ENCODE measurements at places on chromosomes 4 and X.

GRCh38 chrX:136534131-136534530 is 2.1 kb downstream of the VGLL1 start:
- DNase-seq = no peak

DNA sequence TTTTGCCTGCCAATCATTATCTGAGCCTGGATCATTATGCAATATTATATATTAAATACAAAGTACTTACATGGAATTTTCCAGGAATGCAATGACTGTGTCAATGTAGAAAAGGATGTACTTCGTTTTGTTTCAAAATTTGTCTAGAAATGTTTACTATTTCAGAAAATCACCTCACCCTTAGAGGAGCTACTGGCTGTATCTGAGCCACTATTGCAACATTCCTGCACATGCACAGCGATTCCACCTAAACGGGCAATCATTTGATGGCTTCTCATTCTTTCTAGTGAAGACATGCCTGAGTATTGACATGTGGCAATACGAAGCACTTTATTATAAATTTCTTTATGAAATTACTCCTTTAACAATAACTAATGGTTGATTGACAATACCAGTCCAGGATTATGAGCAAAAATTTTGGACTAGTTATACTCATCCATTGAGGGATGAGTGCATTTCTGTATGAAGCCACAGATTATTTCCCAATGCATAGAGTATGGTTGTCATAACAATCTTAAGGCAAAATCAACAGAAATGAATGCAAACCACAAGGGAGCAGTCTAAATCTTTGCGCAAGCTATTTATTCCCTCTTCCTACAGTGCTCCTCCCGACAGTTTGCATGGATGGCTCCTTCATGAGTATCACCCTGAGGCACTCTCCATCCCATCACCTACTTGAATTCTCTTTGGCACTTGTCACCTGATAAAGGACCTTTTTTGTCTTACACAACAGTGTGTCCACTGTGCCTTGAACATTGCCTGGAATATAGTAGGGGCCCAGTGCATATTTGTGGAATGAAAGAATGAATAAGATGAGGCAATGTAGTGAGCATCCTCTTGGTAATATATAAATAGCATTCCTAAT is 35.8 kb upstream of the MMAA start:
- DNase-seq = no peak

DNA sequence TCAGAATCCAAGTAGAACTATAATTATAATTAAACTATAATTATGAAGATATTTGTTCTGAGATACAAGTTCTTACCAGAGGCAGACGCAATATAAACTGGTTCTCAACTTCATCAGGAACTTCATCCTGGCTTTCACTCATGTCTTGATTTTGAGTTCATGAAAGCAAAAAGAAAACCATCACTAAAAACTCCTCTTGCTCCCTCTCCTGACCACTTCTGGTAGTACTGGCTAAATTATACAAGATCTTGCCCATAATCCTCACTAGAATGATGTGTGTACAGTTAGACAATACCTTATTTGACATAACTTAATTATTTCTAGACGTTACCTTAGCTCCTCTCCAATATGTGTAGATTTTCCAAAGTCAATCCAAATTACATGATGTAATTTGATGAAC is 3.7 kb downstream of the TAF7L start:
- peak; percentile 64 for DNase-seq

GRCh38 chr4:109441862-109442458 is 8.3 kb downstream of the SEC24B start:
- no peak for DNase-seq

- DNase-seq = peak; percentile 15
Observed at GRCh38 chr4:151045907-151046306, 30.8 kb upstream of the LRBA start.

DNA sequence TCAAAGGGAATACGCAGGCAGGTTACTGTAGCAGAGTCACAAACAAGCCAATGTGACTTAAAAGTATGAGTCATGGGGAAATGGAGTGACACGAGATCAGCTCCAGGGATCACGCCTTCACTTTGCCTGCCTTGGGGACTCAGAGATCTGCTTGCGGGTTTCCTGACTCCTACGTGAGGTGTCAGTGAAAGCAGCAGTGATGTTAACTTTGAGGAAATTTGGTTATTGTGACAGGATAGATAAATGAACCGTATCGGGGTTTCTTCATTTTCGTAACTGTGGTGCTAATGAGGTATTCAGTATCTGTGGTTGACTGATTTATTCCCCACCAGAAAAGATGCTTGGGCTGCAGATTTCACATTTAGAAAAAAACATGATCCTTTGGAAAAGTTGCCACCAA is 383.3 kb upstream of the ZFP42 start:
- no peak for DNase-seq

- DNase-seq = peak; percentile 71
Observed at GRCh38 chr4:111937368-111937767, 207.9 kb upstream of the FAM241A start.

DNA sequence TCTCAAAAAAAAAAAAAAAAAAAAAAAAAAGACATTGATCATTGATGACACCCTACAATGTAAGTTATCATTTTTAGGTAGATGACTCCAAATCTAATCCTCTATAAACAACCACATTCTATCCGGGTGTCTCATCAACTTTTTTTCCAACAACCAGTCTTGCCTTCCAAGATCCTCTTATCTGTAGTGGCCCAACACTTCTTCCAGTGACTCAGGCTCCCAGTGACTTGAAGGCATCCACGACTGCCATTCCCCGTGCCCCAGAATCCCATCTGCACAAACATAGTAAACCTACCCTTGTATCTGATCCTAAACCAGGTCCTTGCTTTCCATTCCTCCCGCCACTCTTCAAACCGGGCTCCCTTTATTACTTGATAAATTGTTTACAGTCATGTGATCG is 15.6 kb upstream of the TSPAN5 start:
- DNase-seq = no peak

GRCh38 chr4:118112117-118113046 is 78.1 kb downstream of the NDST3 start:
- no peak for DNase-seq

DNA sequence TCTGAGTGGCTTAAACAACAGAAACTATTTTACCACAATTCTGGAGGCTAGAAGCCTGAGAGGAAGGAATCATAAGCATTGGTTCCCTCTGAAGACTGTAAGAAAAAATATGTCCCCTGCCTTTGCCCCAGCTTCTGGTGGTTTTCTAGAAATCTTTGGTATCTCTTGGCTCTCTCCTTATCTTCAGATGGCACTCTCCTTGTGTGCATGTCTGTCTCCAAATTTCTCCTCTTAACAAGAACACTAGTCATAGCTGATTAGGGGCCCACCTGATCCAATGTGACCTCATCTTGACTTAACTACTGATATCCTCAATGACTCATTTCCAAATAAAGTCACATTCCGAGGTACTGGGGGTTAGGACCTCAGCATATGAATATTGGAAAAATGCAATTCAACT is 635.0 kb upstream of the NR3C2 start:
- DNase-seq = no peak

Data from Kasumi-1 (cell line).